NCI-H748 treated with DMSO at 0.1 percent for 48 hours (cell line): ENCODE measurements at places on chromosomes 4 and X.

DNA sequence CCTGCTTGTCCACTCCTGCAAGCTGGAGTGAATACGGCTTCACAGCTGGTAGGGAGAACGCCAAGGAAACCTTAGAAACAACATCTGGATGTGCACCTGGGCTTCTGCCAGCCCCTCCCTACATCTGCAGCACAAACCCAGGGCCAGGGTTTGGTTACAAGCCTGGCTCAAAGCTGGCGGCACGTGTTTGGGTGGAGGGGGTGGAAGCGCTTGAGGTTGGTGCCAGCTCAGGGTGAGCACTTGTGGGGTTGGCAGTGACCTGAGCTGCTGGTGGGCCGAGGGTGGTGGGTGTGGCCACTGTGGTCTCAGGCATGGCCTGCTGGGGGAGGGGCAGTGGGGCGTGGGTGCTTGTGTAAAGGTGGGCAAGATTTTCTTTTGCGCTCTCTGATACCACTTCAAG lies 15.6 kb downstream of the ELF4 start:
- no peak for DNase-seq

DNA sequence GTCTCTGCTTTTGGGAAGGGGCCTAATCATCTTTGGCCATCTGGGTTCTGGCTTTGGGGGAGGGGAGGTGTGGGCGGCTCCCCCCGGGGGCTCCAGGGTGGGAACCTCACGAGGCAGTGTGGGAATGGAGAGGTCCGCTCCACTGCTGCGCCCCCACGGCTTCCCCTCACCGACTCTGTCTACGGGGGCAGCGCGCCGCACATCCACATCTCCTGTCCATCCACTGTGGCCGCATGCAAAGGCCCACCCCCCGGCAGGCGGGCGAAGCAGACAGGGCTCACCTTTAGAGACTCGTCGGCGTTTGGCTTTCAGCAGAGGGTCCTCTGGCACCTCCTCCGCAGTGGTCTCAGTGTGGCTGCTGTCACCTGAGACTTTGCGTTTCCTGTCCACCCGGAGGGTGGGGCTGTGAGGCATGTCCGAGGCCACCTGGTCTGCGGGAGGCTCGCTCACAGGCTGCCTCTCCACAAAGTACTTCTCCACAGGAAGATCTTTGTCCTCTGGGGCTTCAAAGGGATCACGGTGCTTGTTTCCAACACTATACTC lies 33.6 kb downstream of the BCOR start:
- DNase-seq = no peak

DNA sequence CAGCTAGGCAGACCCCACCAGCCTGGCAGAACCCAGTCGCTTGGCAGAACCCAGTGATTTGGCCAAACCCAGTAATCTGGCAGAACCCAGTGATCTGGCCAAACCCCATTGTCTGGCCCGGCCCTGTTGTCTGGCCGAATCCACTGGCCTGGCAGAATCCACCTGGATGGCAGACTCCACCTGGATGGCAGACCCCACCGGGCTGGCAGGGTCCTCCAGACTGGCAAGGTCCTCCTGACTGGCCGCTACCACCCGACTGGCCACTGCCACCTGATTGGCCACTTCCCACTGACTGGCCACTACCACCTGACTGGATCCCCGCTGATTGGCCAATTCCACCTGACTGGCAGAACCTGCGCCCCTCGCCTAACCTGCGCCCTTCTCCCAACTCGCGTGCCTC lies 3.2 kb downstream of the MAGED1 start:
- no peak for DNase-seq

DNA sequence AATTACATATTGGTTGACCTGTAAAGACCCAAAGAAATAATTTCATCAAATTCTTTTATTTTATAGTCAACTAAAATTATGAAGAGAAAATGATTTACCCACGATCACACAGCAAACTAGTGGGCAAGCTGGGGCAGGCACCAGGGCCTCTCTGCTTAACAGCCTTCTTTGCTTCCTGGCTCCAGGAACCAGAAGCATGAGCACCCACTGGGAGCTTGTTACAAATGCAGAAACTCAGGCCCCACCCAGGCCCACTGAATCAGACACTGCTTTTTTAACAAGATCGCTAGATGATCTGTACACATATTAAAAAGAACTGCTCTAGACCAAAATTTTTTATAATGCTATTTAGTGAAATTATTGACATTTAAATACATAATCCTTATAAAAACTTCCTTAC lies 95.0 kb downstream of the GEMIN8 start:
- DNase-seq = no peak

GRCh38 chrX:136586386-136586785 lies 54.4 kb downstream of the VGLL1 start:
- no peak for DNase-seq

DNA sequence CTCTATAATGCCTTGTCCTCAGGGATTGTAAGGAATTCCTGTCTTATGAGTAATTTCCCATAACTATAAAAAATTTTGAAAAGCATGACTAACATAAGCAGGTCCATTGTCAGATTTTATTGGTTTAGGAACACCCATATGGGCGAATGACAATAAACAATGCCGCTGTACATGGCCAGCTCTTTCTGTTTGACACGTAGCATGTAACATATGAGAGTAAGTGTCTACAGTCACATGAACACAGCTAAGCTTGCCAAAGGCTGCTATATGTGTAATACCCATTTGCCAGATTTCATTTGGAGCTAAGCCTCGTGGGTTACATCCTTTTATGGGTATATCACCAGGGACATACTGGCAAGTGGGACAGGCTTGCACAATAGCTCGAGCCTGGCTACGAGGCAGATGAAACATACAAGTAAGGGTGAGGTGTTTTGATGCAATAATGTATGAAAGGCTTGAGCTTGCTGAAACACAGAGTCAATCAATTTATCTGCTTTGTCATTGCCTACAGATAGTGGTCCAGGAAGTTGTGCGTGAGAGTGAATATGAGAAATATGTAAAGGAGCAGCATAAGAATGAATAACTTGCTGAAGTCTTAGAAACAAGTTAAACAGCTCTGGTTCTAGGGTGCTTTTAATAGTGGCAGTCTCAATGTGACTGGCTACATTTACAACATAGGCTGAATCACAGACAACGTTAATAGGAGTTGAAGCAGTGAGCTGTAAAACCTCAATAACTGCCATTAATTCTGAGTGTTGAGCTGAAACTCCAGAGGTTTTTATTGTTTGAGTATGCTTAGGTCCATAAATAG lies 67.4 kb upstream of the UGT2B10 start:
- DNase-seq = no peak

DNA sequence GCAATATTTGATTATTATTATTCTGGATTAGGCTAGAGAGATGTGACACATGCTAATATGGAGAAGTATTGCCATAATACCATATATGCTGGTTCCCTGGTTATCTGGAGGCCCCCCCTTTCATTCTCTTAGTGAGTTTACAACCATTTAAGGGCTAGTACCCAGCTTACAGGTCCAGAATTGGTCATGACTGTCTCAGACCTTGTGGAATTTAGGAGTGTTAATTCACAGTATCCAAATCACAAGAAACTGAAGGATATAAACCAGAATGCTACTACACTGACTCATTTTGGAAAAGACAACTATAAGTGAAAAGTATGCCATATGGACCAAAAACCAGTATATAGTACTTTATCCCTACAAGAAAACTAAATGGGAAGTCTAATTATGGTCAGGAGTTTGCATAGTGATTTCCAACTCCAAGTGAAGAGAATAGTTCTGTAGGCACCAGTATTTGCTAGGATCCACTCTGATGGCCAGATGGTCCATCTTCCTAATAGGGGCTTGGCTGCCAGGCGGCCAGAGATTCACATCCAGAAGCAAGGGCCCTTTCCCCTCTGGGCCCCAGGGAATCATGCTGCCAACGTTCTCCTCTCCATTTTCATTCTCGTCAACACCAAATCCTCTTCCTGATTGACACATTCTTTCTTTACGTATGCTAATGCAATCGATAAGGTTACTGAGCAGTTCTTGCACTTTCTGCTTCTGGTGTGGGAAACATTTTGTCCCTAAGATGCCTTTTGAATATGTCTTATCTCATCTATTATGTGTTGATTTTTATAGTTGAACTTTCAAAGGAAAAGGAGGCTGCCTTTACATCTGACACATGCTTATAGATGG lies 123.6 kb downstream of the SHROOM3 start:
- DNase-seq = no peak

- peak; percentile 39 for DNase-seq
Observed at GRCh38 chrX:79081895-79082512, 62.5 kb upstream of the GPR174 start.

- DNase-seq = no peak
Observed at GRCh38 chr4:66351761-66352160, 681.5 kb upstream of the EPHA5 start.

DNA sequence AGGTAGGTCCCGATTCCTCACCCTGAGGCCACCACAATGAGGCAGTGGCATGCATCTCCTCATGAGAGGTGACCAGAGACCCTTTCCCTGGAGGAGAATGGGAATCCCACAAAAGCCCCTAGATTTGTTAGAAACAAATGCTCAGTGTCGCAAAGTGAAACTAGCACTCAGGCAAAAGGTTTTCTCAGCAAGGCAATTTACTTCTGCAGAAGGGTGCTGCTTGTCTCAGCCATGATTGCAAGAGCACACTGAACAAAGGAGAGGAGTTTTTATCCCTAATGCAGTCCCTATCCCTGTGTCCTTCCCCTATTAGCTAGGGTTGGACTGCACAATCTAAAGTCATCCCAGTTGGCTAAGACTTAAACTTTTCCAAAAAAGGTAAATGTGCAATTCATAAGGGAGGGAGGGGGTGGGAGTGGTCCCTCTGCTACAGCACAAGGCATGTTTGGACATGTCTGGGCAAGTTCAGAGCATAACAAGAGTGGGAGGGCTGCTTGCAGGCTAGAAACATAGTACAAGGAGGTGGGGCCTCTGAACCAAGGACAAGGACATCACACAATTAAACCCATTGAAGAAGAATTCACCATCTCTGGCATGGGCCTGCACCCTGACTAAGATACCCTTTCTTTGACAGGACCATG lies 185.3 kb downstream of the CCNG2 start:
- DNase-seq = no peak

- no peak for DNase-seq
Observed at GRCh38 chr4:25811374-25811690, 51.5 kb downstream of the SEL1L3 start.

GRCh38 chr4:7673121-7673520 lies 238.4 kb upstream of the PSAPL1 start:
- DNase-seq = no peak

DNA sequence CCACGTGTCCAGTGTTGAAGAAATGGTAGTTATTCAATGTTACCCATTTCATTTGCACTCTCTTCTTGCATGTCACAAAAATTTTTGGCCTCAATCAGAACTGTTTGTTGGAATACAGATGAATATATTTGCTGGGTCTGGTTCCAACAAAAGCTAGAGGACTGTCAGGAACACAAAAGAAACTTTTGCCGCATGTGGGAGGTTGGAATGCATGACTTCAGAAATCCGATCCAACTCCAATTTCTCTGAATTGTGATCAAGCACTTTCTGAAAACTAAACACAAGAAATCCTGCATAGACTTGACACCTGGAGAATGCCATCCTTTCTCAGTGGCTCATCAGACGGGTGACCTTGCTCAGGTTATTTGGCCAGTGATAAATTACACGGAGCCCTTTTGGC lies 15.4 kb downstream of the SETD7 start:
- DNase-seq = no peak

DNA sequence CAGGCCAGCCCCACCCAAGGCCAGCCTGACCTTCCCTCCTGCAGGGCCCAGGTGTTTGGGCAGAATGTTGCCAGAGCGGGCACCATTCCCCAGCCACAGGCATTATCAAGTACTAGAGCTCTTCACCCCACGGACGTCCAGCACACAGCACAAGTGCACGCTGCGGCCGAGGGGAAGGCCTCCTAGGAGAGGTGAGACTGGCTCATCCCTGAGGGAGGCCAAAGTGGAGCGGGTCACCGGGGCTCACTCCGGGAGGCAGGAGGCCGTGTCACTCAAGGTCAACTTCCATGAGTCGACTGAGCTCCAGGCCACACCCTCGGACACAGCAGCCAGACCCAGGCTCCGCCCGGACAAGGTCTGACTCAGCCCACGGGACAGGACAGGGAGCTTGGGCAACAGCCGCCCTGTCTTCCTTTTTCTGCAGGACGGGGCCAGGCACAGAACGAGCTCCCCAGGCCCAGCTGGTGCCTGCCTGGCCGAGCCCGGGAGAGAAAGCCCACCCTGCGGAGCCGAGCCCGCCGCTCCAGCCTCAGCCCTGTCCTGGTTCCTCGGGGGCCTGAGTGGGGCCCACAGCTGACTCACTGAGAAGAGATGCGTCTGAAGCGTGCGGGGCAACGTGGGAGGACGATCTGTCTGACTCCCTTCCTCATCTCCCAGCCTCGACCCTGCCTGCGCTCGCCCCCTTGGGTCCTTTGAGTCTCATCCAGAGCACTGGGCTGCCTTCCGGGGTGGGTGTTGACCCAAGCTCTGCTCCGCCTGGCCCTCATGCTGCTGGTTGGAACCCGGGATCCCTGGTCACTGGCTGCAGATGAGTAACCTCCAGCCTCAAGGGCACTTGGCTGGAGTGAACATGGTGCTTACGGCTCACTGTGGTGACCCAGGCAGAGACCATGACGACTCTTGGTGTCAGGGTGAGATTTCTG lies 1.6 kb downstream of the SLC49A3 start:
- DNase-seq = no peak

- peak; percentile 59 for DNase-seq
Observed at GRCh38 chr4:11223311-11223710, 205.4 kb downstream of the HS3ST1 start.

DNA sequence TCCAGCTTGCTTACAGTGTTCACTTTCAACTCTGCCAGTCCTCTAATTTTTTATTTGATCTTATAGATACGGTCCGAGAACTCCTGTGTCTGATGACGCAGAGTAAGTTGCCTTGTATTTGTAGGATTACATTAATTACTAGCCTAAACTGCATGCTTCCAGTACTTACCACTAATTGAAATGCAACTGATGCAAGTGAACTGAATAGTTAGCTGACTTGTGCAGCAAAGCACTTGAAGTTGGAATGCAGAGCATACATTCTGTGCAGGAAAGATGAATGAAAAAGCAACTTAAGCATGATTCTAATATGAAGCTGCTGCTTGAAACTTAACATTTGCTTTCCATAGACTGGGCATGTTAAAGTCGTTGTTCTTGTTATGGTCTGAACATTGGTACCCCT lies 100.9 kb downstream of the LIMCH1 start:
- DNase-seq = no peak

- no peak for DNase-seq
Observed at GRCh38 chrX:68935362-68935761, 106.5 kb downstream of the EFNB1 start.

GRCh38 chr4:185332575-185333464 lies 62.9 kb downstream of the LRP2BP start:
- DNase-seq = no peak

DNA sequence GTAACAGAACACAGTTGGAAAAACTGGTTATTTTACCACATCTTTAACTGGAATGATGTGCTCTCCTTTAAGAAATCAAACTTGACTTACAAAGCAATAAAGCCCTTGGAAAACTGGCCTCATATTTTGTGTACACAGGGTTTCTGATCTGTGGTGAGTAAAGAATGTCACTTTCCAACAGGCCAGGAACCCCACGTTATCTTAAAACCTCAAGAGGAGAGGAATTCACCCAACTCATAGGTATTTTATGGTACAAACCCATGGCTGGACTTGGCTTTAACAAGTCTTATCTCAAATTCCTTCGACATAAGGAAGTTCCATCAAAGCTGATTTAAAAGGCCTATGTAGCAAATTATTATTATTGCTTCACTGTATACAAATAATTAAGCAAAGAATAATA lies 1735.1 kb downstream of the PCDH7 start:
- no peak for DNase-seq
